ENCODE measurements at places on chromosomes 16 and 17.

- no peak for DNase-seq
Measured at GRCh38 chr16:85955566-85955965, 56.6 kb downstream of the IRF8 start.

GRCh38 chr16:30786936-30787612, at the start of gene ZNF629:
TSS of gene ZNF629 (minus strand) at chr16:30787205. CDS start at chr16:30784482, 2,723 bp downstream.
- DNase-seq: peak; percentile 24

- peak; percentile 82 for DNase-seq
Measured at GRCh38 chr16:31874366-31875111, 932 bp downstream of the ZNF267 start.

GRCh38 chr17:78675836-78676235, 98.6 kb upstream of the DNAH17 start:
- no peak for DNase-seq

Data from CD4-positive, alpha-beta T cell treated with Interleukin-15 for 4 hours (primary cell).